ENCODE measurements at places on chromosomes 3 and 15. TPM values are rescaled to one million over a fixed set of nuclear protein-coding genes. Genes with fewer than 3 reads are reported as not detected.

DNA sequence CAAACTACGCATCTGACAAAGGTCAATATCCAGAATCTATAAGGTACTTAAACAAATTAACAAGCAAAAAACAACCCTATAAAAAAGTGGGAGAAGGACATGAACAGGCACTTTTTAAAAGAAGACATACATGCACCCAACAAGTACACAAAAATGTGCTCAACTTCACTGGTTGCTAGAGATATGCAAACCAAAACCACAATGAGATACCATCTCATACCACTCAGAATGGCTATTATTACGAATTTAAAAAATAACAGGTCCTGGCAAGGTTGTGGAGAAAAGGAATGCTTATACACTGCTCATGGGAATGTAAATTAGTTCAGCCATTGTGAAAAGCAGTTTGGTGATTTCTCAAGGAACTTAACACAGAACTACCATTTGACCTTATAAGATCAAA, 175.6 kb upstream of the MLF1 start:
- H3K36me3 ChIP-seq: no peaks in the 10 kb centered on the region
- H3K27me3 ChIP-seq: no peaks in the 10 kb centered on the region
- no peak for DNase-seq
- no peaks in the 10 kb centered on the region for H3K4me1 ChIP-seq
- no peak overlapping the region for H3K27ac ChIP-seq

DNA sequence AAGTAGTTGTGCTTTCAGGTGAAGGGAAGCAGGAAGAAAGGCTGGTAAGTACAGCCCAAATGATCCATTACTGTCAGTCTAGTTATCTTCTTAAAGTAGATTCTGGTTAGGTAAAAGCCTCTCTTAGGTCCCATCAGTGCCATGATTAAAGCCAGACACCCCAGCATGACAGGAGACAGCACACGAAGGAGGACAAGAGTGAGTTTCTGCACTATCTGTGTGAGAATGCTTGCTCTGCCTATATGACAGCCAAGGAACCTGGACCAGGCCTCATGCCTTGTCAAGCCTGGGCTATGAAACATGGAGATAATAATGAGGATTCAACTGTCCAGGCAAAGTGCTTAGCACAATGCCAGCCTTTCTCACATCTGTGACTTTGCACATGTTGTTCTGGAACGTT, 13.5 kb upstream of the FILIP1L start:
- H3K36me3 ChIP-seq: no peaks in the 10 kb centered on the region
- H3K4me3 ChIP-seq: no peak overlapping the region
- H3K27ac ChIP-seq: no peak overlapping the region
- no peaks in the 10 kb centered on the region for H3K4me1 ChIP-seq

DNA sequence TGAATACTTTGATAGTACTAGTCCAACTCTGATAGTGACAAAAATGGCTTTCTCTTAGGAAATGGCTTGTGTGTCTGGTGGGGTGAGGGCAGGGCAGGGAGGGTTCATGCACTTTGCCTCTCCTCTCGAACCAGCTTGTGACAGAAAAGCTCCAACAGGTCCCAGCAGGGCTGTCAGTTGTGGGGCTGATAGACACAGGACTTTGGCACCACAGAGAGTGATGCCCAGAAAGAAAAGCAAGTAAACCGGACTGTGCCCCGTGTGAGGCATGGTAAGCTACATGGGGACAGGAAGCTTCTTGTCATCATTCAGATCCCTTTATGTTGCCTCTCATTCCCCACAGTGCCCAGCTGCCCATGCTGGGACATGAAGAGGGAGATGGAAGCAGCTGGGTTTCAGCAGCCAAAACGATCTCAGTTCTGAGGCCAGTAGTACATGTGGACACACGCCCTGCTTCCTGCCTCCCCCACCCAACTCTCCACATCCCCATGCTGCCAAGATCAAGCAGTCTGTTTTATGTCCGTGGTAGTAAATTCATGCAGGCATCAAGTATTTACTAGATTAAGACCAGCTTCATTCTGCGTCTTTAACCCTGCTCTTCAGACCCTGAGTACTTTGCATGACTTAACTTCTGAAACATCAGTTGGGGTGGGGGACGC, 29.7 kb upstream of the LIPC start:
- DNase-seq: no peak
- H3K4me3 ChIP-seq: no peak overlapping the region
- H3K27ac ChIP-seq: no peak overlapping the region
- H3K36me3 ChIP-seq: no peaks in the 10 kb centered on the region
- no peaks in the 10 kb centered on the region for H3K27me3 ChIP-seq

DNA sequence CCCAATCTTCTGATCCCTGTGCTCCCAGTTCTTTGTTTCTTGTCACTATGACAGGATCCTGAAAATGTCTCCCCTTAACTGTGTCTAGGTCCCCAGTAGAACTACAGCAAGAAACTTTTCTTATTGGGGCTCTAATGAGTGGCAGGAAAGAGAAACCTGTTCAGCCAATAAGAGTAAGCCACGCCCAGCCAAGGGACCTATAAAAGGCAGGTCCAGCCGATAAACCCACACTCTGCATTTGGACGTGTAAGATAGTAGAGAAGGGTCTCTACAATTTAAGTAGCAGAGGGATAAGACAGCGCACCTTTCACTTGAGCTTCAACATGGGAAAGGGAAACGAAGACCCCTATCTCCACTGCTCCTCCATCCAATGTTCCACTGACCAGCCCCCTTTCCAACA, 149.9 kb downstream of the LMLN start:
- H3K4me3 ChIP-seq: no peak overlapping the region
- H3K36me3 ChIP-seq: no peaks in the 10 kb centered on the region
- DNase-seq: no peak
- H3K27me3 ChIP-seq: peaks cover 22% of the 10 kb centered on the region
- H3K4me1 ChIP-seq: peaks cover 5% of the 10 kb centered on the region

DNA sequence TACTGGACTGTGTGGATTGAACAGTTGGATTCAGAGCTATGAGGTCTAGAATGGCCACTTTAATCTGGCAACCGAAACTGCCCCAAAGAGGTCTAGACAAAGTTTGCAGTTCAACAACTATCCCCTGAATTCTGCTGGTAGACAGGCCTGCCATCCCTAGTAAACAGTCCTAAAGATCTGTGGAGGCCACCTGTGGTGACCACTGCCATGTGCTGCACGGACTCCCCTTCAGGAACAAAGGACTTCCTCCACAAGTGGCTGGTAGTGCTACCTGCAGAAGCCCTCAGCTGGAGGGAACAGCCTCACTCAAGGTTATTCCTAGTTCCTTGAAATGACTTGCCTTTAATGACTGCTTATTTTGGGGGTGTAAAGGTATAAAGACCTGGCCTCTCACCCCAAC, 6.1 kb downstream of the TNFAIP8L3 start:
- peaks cover 17% of the 10 kb centered on the region for H3K27me3 ChIP-seq
- no peak for DNase-seq
- H3K36me3 ChIP-seq: no peaks in the 10 kb centered on the region

GRCh38 chr3:16523778-16524177, 10.3 kb upstream of the RFTN1 start:
- no peak for DNase-seq
- no peak overlapping the region for H3K27ac ChIP-seq
- no peak overlapping the region for H3K4me3 ChIP-seq
- H3K4me1 ChIP-seq: peaks cover 17% of the 10 kb centered on the region
- H3K27me3 ChIP-seq: no peaks in the 10 kb centered on the region

DNA sequence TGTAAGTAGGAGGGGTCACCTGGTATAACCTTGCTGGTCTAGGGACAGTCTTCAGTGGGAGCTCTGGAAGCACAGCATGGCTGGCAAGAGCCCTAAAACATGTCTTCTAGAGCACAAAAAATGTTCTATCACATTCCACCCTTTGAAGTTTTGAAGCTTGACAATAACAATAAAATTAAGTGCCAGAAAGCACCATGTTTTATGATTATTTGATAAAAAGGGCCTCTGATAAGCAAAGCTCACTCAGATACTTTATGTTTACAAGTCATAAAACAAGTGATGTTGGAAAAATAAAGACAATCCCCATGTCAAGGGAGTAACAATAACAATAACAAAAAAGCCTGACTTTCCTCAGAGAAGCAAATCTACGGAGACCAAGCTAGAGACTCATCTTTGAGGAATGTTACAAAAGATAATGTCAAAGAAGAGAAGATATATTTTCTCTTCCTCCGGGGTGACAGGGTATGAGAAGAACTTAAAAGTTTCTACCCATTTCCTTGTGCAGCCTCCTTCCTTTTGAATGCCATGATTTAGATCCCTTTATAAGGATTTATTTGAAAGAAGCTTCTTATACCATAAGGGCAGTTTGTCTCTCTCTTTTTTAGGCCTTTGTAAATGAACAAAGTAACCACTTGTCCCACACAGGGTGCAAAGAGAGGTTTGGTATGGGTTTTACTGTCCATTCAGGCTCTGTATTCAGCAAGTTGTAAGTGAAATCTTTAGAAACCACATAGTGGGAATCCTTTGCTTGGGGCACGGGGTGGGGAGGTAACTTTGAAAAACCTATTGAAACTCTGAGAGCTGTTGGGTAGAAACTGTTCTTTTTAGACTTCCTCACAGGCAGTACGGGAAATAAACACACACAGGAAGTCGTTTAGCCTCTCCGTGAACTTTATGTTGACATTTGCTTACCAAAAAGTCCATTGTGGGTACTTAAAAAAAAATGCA, 109.6 kb upstream of the RBMS3 start:
- H3K4me1 ChIP-seq: peaks cover 6% of the 10 kb centered on the region
- no peaks in the 10 kb centered on the region for H3K36me3 ChIP-seq
- DNase-seq: peak; percentile 8

DNA sequence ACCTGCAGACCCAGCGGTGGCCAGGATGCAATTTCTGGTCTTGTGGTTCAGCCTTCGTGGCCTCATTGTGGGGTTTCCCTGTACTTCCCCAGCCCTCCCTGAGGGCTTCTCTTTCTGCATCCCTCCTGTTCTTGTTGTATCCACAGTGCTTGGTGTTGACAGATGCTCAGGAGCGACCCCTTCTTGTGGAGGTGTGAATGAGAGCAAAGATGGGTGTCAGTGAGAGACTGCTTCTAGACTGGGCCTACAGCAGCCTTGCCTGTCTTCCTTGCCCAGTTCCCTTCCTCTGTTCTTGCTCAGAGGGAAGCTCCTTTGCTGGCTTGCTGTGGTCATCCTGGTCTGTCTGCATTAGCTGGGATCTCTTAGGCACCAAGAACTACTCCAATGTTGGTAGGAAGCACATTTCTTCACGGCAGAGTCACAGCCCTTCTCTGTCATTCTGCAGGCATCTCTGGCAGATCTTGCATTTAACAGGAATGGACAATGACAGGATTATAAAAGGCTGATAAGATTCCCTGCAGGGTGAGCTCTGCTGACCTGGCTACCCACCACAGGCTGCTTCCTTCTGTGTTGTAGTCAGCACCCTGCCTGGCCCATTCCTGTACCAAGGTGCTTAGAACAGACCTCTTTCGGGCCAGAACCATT, 317.8 kb upstream of the C2CD4B start:
- DNase-seq: no peak
- H3K4me3 ChIP-seq: no peak overlapping the region

DNA sequence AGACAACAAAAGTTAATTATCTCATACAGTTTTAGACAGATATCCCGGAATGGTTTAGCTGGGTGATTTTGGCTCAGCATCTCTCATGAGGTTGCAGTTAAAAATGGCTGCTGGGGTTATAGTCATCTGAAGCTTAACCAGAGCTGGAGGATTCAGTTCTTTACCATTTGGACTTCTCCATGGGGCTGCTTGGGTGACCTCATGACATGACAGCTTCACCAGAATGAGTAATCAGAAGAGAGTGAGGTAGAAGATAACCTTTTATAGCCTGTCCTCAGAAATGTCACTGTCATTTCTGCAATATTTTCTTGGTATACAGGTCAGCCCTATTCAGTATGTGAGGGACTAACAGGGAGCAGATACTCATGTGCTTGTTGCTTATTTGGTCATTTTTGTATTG, 30.9 kb downstream of the TFG start:
- no peak overlapping the region for H3K27ac ChIP-seq
- H3K4me1 ChIP-seq: no peaks in the 10 kb centered on the region
- DNase-seq: no peak
- no peaks in the 10 kb centered on the region for H3K27me3 ChIP-seq
- H3K36me3 ChIP-seq: peaks cover 85% of the 10 kb centered on the region
- H3K4me3 ChIP-seq: no peak overlapping the region

GRCh38 chr3:67001086-67001861, 3.2 kb downstream of the KBTBD8 start:
- H3K27me3 ChIP-seq: peaks cover 2% of the 10 kb centered on the region
- peaks cover 23% of the 10 kb centered on the region for H3K36me3 ChIP-seq
- H3K4me1 ChIP-seq: peaks cover 12% of the 10 kb centered on the region

DNA sequence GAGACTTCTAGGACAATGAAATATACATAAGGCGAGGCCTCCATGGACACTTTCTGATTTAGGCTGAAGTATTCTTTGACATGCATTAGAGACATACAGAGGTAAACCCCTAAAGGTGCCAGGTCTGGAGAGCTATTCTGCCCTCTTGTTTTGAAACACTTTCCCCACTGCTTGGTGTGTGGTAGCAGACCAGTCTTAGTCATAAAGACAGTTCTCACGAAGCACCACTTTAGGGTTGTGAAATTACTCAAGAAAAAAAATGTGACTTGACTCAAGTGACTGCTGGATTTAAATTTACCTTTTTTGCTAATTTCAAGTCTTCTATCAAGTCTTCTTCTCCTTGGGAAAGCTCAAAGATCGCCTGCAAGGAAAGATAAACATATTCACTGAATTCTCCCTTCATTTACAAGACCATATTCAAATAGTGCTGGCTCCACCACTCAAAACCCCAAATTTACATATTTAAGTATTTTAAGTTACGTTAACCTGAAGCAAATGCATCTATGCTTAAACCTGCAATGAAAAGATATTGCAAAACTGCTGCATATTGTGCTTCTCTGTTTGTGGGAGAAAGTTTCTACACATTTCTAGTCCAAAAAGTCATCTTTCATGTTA, 48.4 kb downstream of the ARHGEF3 start:
- H3K4me1 ChIP-seq: peaks cover 67% of the 10 kb centered on the region
- peak; percentile 41 for DNase-seq
- H3K36me3 ChIP-seq: peaks cover 47% of the 10 kb centered on the region
- H3K4me3 ChIP-seq: no peak overlapping the region
- no peaks in the 10 kb centered on the region for H3K27me3 ChIP-seq

DNA sequence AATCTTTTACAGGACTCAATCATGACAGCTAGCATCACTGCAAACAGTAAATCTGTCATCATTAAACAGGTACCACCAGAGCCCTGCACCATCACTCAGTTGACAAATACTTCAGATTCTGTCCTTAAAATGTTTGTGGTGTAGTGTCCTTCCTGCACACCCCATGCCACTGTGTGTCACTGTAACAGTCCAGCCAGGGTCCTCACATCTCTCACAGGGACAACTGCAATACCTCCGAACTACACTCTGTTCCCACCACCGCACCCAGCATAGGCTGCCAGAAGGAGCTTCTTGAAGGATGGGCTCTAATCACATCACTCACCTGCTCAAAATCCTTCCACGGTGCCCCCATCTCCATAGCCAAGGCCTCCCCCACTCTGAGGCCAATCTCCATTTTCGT, 90.2 kb upstream of the FGF12 start:
- no peak for DNase-seq
- H3K4me1 ChIP-seq: no peaks in the 10 kb centered on the region
- no peaks in the 10 kb centered on the region for H3K27me3 ChIP-seq
- no peak overlapping the region for H3K27ac ChIP-seq

The CCK gene
- total RNA-seq: 0.54 TPM

The SHC4 gene
- 0.20 TPM for total RNA-seq

The CERS3 gene
- total RNA-seq: 0.48 TPM

The GASK1A gene
- total RNA-seq: 0.34 TPM

The KIF15 gene
- total RNA-seq: 0.80 TPM
